Bone marrow (tissue), 2 donors: ENCODE measurements at places on chromosomes 12 and 14.

GRCh38 chr14:21454843-21455544 lies 929 bp downstream of the CHD8 start:
- DNase-seq = no peak

DNA sequence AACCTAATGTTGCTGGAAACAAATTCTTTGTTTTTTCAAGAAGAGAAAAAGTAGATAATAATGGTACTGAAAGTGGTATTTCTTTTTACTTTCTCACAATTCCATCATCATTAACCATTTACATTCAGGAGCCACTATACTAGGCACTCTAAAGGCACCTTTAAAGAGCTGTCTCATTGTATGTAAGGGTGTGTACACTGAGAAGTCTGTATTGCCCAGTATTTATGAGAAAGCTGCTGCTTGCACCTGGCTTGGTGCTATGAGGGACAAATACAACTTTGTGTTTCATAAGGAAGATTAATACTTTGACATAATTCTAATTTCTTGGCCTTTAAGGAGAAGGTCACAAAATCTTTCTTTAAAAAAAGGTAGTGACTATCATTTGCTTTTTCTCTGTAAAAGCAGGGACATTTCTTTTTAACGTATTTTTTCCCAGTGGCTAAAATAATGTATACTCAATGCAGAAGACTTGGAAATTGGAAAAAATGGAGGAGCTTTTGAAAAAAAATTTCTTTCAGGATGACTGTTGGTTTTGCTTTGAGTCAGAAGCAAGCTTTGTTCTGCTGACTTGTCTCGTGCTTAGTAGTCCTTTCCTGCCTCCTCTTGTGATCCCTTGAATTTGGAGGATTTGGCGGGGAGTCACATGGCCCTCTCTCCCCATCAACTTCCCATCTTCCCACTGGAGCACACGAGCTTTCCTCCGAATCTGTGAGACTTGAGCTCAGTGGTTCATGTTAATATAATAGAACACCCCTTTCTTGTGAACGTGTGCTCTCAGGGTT lies 50.1 kb downstream of the RASSF3 start:
- no peak for DNase-seq

GRCh38 chr12:130672089-130672820 lies 43.8 kb downstream of the RIMBP2 start:
- DNase-seq = no peak

GRCh38 chr14:101076451-101077198 lies 173.1 kb upstream of the RTL1 start:
- DNase-seq = no peak

GRCh38 chr14:77730976-77731497 lies 23.1 kb downstream of the SLIRP start:
- no peak for DNase-seq

DNA sequence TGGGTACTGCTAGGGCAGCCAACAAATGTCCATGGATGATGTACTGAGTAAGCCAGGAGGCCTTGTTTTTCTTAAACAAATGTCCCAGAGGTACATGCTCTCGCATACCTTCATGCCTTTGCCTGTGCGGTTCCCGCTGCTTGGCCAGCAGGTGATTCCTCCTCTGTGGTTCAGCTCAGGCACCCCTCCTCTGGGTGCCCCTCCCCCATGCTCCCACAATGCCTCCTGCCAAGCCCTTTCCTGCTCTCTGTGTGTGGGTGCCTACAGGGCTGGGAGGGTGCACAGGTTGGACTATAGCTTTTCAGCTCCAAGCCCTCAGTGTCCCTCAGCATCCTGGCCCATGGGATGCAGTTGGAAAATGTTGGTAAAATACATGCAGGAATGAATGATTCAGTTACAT lies 23.5 kb downstream of the ASB2 start:
- DNase-seq = no peak

DNA sequence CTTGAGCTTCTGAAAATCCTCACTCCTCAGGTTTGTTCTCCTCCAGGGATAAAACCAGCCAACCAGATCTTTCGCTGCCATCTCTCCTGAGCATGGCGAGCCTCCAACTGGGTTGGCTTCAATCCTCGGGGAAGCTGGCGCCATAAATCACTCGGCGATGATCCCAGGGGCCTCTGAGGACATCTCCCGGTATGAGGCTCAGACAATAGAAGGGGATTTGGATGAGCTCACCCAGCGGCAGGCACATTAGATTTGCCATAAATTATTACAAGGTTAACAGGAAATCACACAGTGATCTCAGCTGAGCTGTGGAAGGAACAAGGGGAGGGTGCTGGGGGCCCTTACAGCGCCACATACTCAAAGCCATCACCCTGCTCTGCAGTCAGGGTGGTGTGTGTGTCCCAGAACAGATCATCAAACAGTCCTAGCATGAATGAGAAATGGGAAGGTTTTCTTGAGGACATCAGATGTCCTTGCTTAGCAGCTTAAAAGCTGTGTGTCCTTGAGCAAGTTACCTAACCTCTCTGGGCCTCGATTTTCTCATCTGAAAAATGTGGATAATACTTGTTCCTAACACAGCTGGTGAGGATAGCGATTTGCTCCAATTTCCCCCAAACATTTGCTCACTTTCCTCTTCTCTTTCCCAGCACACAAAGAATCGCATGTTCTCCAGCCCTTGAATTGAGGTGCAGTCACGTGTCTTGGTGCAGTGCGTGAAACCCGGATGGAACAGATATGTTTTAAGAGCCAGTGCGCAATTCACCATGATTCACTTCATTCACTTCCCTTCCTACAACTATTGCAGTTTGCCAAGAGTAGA lies 142.8 kb downstream of the SCARB1 start:
- no peak for DNase-seq

GRCh38 chr12:116076399-116076798 lies 201.1 kb downstream of the MED13L start:
- DNase-seq = no peak

DNA sequence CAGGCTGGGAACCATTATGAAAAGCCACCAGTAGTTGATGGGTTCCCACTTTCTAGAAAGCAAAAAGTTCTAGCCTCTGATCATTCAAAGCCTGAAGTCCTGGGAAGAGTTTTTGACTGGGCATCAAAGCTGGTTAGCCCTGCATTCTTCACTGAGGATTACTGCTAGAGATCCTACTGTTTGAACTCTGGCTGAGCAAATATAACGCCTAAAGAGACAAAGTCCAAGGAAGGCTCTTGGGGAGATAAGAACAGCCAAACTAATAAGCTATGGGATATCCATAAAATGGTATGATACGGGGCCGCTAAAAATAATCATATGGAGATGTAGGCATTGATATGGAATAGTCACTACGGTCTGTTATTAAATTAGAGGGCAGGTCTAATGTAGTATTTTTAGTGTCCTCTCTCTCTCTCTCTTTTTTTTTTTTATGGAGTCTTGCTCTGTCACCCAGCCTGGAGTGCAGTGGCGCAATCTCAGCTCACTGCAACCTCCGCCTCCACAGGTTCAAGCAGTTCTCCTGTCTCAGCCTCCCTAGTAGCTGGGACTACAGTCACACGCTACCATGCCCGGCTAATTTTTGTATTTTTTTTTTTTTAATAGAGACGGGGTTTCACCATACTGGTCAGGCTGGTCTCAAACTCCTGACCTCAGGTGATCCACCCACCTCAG lies 35.5 kb downstream of the PLXNC1 start:
- DNase-seq = no peak

DNA sequence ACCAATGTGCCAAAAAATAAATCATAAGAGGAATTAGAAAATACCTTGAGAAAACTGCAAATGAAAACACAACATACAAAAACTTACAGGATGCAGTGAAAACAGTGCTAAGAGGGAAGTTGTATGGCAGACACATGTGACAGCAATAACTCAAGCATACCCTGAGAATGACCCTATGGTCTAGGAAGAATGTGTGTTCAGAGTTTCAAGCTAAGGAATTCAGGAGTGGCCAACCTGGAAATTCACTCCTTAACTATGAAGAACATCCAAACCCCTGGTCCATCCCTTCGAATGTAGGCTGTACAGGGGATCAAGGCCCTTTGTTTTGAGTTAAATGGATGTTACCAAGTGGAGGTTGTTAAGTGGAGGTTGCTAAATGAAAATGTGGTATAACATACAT lies 16.7 kb upstream of the TTC9 start:
- no peak for DNase-seq

- no peak for DNase-seq
These were observed 91.5 kb downstream of the CPNE8 start for GRCh38 chr12:38813923-38814322.

GRCh38 chr12:55906056-55906455 lies 21.6 kb downstream of the PYM1 start:
- no peak for DNase-seq

- DNase-seq = peak; percentile 73
These were observed 16.6 kb downstream of the TAMALIN start for GRCh38 chr12:52023182-52023975.

GRCh38 chr12:53427905-53428594 lies 4.4 kb downstream of the AMHR2 start:
- no peak for DNase-seq

DNA sequence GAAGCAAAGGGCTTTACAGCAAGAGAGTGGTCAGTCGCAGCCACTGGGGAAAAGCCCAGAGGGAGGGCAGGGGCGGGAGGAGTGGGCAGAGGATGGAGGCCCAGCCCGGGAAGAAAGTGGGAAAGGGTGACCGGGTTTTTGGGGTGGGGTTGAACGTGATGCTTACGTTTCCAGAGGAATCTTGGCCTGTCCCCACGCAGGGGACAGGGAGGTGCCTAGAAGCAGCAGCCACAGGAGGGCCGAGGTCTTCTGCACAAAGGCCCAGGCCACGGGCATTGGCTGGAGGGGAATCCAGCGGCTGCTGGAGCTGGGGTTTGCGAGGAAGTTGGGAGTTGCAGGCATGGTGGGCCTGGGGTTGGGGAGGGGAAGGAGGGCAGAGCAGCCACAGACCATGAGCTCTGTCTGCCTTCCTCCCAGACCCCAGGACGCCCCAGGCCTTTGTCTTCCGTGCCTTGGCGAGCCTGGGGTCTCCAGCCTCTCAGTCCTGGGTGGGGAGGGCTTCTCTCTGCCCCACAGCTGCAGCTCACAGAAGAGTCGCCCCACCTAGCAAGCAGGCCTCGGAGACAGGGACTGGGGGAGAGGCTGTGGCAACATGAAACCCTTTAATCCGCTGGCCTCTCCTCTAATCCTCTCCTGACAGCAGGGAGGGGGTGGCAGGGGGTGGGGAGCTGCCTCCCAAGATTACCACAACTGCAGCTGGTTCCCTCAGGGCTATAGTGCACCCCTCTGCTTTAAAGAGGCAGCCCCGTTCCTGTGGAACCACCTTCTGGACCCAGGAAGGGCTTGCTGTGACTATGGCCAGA lies at the start of gene CACNA2D4:
TSS of gene CACNA2D4 (minus strand) at position 572 of the 803 bp plus-strand sequence. CDS start at position 393, 179 bp downstream.
- DNase-seq = no peak

DNA sequence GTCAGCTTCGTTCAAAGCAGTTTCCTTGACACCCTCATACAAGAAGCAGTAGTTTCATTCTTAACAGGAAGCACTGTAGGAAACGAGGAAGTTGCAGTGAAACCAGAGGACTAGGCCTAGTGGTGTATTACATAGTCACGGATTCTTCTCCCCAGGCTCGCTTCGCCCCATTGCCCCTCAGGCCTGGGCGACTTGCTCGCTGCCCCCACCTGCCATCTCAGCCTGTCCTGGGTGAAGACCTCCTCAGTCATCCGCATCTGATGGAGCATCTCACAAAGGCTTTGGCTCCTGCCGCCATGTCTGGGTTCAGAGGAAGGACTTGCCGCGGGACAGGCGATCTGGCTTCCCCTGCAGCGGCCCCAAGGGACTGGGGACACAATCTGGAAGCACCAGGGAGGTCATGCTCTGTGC lies 93.5 kb downstream of the LMNTD1 start:
- no peak for DNase-seq

DNA sequence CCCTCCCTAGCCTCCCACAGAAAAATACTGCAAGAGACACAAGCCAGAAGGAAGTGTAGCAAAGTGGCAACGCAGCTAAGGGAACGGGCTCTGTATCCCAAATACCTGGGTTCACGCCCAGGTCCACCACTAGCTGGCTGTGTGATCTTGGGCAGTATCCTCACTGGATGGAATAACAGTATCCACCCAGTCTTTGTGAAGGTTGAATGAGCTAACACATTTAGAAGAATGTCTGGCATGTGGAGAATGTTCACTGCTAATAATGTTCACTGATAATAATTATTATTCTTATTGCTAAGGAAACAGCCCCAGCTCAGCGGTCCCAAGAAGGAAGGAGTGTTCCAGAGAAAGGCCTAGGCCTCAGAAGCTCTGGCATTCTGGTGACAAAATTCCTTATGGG lies 70.9 kb downstream of the VWF start:
- DNase-seq = no peak

GRCh38 chr12:132618683-132619043 lies at the start of gene P2RX2:
Gene P2RX2, plus strand, starts transcription at chr12:132618776. Its CDS starts 41 bp downstream, at chr12:132618817.
- DNase-seq = no peak

GRCh38 chr14:89248411-89249064 lies 168.5 kb downstream of the FOXN3 start:
- DNase-seq = no peak

- DNase-seq = no peak
These were observed 3.5 kb upstream of the GYS2 start for GRCh38 chr12:21608196-21608595.

DNA sequence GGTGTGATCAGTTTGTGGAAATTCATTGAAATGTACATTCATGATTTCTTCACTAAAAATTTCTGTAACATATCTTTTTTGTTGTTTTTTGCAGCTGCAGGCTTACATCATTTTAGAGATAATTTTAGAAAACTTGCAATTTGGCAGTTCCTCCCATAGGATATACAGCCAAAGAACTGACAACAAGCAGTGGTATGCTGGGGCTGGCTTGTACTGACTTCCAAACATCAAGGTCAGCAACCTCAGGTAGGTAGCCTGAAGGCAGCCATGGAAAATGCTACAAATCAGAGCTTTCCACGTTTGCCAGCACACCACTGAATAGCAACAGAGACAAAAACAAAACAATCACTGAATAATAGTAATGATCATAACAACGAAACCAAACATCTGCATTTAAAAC lies 21.2 kb downstream of the TRIM9 start:
- DNase-seq = no peak

DNA sequence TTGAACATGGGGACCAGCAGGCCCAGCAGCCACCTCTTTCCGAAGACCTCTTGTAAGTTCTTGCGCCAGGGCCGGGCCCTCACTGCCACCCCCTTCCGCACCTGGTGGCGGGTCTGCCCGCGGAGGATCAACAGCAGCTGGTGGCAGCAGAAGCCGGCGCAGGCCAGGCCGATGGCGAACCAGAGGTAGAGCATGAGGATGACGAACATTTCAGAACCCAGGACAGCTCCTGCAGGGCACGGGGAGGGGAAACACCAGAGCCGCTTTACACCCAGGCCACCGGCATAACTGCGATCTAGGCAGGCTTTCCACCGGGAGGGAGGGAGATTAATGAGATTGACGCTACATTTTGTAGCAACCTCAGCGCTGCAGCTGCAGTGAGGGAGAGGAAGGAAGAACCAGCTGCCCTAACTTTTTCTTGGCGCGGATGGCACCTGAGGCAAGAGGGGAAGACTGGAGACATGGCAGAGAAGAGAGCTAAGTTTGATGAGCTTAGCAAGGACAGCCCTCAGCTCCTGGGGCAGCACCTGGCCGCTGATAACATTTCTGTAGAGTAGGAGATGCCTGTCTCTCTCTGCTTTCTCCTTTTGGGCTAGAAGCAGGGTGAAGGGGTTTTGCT lies 7.8 kb downstream of the ZDHHC22 start:
- DNase-seq = no peak

GRCh38 chr12:6948873-6949594 lies 2.1 kb upstream of the PTPN6 start:
- no peak for DNase-seq
